ENCODE measurements at places on chromosomes 11 and 22. TPM values are rescaled to one million over a fixed set of nuclear protein-coding genes. Genes with fewer than 3 reads are reported as not detected.
A peak's percentile ranks its signal among the peaks of the same experiment; 100 is the strongest.

SERHL2 gene
- 8.6 TPM for total RNA-seq

SPTBN2 gene
- under 0.01 TPM for total RNA-seq

- no peak for DNase-seq
Observed at GRCh38 chr11:110077346-110077745, 15.8 kb upstream of the ZC3H12C start.

DNA sequence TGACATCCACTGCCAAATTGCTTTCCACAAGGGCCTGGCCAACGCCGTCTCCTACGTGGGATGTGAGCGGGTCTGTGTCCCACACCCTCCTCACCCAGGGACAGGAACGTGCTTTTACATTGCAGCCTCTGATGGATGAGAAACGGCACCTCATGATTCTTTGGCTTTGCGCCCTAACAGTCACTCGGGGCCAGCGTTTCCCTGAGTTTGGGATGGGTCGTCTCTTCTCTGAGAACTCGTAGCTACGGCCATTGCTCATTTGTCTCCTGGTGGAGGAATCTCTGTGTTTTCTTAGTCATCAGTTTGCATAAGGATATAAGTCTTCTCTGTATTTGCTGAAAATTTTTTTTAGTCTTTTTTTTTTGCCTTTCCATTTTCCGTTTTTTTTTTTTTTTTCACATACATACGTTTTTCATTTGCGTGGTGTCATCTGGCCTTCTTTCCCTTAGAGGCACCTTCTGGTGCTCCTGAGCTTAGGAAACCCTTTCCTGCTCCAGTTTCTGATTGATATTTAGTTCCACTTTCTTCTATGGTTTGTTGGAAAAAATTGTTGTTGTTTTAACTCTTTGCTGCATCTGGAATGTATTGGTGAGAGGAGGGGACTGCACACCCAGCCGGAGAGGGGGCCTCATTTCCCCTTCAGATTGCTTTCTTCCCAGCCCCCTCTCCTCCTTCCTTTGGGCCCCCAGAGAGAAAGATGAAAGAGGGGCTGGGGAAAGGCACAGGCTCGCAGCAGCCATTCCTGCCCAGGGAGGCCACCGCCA lies 12.0 kb downstream of the TNNT3 start:
- DNase-seq = no peak

IGF2 gene
- total RNA-seq = 31.5 TPM

MS4A6A gene
- not detected for total RNA-seq

- DNase-seq = no peak
Observed at GRCh38 chr11:69704508-69705253, 859 bp upstream of the FGF19 start.

DNA sequence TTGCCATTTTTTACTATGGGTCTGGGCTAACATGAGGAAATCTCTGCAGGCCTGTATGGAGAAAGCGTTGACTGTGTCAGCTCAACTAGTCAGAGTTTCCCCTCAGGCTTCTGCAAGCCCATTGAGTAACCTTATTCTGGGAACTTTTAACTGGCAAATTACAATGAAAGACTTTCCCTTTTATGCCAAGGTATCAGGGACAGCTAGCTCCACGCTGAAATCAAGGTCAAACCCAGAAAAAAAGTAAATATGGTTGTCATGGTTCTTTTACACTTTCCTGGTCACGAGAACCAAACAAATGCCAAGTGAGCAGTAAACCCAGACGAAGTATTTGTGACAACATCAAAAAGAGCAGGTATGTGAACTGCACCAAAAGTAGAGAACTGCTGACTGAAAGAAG lies 13.8 kb downstream of the OSBP start:
- no peak for DNase-seq

CLNS1A gene
- total RNA-seq = 81.5 TPM

GRCh38 chr11:111205632-111206385 lies 39.7 kb upstream of the POU2AF2 start:
- no peak for DNase-seq

DNA sequence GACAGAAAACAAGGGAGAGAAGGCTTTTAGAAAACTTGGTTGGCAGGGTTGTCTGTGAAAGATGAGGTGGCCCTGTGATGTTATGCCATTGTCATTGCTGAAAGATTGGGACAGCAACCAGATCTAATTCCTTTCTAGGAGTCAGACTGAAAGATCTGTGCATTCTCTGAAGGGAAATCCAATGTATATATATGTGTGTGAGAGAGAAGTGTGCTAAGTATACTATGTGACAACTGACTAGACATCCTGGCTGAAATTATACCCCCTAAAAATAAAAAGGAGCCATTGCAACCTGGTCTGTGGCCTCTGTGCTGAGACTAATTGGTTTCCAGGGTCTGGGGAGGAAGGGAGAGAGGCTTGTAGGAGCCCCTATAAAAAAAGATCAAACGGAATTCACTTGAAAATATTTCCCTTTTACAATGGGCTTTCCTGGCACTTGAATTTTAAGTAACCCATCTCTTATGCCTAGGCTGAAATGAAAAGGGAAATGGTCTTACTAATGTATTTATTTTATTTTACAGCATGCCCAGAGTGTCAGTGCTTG lies 1.2 kb upstream of the MPPED2 start:
- no peak for DNase-seq

- DNase-seq = no peak
Observed at GRCh38 chr11:73152086-73152853, 10.2 kb upstream of the FCHSD2 start.

GRCh38 chr11:63939397-63939891 lies 642 bp downstream of the NAA40 start:
- DNase-seq = no peak

GRCh38 chr11:93020248-93021046 lies 51.0 kb downstream of the MTNR1B start:
- peak; percentile 36 for DNase-seq

WNT7B gene
- total RNA-seq = not detected

PRRG4 gene
- total RNA-seq = not detected

SVIP gene
- 14.2 TPM for total RNA-seq

DNA sequence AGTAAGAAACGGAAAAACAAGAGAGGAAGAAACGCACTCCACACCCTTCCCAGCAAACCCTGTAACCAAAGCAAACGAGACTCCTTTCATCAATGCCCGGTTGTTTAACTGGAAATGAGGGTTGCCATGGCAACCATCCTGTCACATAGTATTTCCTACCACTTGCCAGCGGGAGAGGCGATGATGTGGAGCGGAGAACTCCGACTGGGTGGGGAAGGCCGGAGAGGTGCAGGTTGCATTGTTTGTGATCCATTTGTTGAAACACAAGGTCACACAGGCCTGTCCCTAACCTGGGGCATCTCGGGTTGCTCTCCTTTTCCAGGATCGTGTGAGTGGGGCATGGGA lies 609.9 kb downstream of the BUD13 start:
- no peak for DNase-seq

GUCY1A2 gene
- 0.13 TPM for total RNA-seq

GRCh38 chr11:43619863-43620505 lies 60.6 kb upstream of the HSD17B12 start:
- no peak for DNase-seq

OR51E1 gene
- total RNA-seq = 0.13 TPM

MCAM gene
- total RNA-seq = 358 TPM

GRCh38 chr11:31817054-31817620 lies 6.0 kb upstream of the PAX6 start:
- DNase-seq = no peak

HEPN1 gene
- total RNA-seq = not detected

GRCh38 chr22:49155039-49155769 lies 672.5 kb downstream of the BRD1 start:
- DNase-seq = no peak

DNA sequence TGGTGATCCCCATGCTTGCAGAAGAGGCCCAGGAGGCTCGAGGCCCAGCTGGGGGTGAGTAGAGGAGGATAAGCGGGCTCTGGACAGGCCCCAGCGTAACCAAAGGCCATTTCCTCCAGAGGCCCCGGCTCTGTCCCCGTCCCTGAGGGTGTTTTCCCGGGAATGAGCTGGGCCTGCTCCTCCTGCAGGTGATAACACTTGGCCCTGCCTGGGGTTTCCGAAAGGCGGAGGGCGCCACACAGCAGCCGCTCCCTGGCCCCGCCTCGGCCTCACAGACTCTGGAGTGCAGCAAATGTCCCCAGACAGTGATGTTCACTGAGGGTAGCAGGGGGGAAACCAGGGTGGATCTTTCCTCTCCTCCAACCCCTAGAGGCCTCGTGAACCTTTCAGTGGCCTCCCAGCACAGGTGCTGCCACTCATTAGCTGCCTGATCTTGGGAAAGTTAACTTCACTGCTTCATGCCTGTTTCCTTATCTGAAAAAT lies 10.5 kb upstream of the MGAT3 start:
- DNase-seq = no peak

DNA sequence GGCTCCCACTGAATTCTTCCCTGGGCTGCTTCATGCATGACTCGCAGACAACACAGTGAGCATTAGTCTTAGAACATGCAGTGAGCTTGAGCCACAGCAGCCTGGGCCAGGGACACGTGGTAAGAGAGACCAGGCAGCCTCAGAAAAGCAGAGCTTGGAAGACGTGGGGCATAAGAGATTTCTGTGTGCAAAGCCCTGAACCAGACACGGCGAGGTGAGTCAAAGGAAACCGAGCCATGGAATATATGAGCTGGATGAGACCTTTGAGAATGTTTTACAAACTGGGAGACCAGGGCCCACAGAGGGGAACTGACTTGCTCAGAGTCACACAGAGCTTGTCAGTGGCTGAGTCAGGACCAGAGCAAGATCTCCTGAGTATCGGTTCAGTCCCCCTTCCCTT lies 8.5 kb upstream of the FXYD6 start:
- no peak for DNase-seq

NLRP14 gene
- total RNA-seq = not detected

DNA sequence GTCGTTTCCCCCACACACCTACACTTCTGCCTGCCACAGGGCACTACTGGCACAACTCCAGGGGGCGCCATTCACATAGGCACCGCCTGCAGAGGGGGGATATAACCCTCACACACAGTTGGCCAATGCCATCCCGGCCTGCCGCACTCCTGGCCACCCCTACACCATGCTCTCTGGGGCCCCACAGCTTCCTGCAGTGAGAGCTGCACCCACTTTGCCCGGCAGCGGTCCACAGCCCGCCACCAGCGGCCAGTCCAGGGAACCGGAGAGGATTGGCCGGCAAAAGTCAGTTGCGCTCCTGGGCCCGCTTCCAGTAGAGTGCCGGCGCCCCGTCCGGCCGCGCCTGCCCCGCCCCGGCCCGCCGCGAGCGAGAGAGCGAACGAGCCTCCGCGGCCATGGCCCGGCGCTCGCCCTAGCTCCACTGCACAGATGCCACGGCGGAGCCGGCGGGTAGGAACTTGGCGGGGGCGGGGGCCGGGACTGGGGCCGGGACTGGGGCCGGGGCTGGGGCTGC lies 25.6 kb upstream of the SUSD2 start:
- peak; percentile 73 for DNase-seq

MYBPC3 gene
- total RNA-seq = not detected

DNA sequence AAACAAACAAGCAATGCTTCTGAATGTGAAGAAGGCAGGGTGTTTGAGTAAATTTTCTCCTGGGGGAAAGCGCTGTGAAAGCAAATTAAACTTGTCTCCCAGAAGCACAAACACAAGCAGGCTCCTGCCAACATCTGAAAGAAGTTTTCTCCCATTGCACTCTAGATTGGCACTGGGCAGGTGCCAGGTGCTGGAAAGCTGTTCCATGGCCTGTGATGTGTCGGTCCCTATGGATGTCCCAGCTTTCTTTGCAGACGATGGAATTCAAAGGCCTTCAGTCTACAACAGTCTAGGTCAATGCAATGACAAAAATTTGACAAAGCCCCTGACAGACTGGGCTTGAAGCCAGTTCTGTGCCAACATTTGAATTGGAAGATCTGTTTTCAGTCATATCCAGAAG lies 246.1 kb upstream of the NARS2 start:
- DNase-seq = no peak

DNA sequence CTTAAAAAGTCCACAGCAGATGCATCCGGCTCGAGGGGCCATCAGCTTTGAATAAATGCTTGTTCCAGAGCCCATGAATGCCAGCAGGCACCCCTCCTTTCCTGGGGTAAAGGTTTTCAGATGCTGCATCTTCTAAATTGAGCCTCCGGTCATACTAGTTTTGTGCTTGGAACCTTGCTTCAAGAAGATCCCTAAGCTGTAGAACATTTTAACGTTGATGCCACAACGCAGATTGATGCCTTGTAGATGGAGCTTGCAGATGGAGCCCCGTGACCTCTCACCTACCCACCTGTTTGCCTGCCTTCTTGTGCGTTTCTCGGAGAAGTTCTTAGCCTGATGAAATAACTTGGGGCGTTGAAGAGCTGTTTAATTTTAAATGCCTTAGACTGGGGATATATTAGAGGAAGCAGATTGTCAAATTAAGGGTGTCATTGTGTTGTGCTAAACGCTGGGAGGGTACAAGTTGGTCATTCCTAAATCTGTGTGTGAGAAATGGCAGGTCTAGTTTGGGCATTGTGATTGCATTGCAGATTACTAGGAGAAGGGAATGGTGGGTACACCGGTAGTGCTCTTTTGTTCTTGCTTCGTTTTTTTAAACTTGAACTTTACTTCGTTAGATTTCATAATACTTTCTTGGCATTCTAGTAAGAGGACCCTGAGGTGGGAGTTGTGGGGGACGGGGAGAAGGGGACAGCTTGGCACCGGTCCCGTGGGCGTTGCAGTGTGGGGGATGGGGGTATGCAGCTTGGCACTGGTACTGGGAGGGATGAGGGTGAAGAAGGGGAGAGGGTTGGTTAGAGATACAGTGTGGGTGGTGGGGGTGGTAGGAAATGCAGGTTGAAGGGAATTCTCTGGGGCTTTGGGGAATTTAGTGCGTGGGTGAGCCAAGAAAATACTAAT lies 1.9 kb downstream of the NEAT1 start:
- DNase-seq = peak; percentile 43

IFITM10 gene
- total RNA-seq = not detected

OR2AG1 gene
- total RNA-seq = not detected

FDXACB1 gene
- total RNA-seq = 3.7 TPM

GRCh38 chr11:8227156-8228152 lies 36.2 kb downstream of the LMO1 start:
- DNase-seq = no peak

GRCh38 chr11:103659743-103660142 lies 376.7 kb upstream of the DDI1 start:
- peak; percentile 12 for DNase-seq

- DNase-seq = no peak
Observed at GRCh38 chr22:45562537-45563361, 60.1 kb downstream of the FBLN1 start.

DNA sequence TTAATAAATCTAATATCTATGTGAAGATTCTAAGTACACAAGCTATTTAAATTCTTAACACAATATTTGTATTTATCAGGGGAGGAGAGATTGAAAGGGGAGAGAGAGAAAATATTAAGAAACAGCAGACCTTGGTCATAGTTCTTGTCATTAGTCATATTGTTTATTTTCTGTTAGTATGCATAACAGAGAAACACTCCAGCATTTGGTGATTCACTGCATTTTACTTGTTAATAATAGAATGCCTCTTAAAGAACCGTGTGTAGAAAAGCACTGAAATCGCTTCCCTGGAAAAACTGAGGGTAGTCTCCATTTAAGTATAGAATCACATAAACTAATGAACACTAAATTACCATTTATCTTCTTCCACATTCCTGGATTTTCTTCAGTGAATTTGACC lies 122.7 kb upstream of the TRPC6 start:
- DNase-seq = no peak
